ENCODE measurements at places on chromosomes 16 and 17.

- no peak for DNase-seq
Measured at GRCh38 chr17:1724869-1725641, 551 bp downstream of the WDR81 start.

DNA sequence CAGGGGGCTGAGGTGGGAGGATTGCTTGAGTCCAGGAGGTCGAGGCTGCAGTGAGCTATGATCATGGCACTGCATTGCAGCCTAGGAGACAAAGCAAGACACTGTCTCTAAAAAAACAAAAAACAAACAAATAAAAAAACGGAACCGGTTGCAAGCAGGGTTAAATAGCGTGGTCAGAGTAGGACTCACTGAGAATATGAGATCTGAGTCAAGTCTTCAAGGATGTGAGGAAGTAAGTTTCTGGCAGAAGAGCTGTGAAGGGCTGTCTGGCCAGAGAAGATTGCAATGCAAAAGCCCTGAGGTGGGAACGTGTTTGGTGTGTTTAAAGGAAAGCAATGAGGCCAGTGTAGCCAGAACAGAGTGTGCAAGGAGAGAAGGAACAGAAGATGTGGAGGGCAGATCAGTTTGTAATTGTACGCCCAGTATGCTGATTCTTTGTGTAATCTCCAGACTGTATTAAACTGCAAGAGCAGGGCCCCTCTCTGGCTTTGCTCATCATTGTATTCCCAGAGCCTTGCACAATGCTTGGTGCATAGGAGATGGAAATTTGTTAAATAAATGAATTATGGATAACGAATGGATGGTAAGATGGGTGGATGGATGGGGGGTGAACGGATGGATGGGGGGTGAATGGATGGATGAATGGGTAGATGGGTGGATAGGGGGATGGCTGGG is 6.3 kb downstream of the G6PC1 start:
- DNase-seq, result no peak

- no peak for DNase-seq
Measured at GRCh38 chr16:69508033-69508755, 57.6 kb upstream of the NFAT5 start.

GRCh38 chr17:55421179-55421934 is at the start of gene MMD:
MMD (minus strand) TSS chr17:55421835; CDS start chr17:55421695, 140 bp downstream.
- DNase-seq, result peak; percentile 40

GRCh38 chr17:4536259-4536741 is 18.9 kb downstream of the MYBBP1A start:
- DNase-seq, result no peak

- no peak for DNase-seq
Measured at GRCh38 chr17:41338961-41339485, 11.6 kb downstream of the KRT33A start.

GRCh38 chr16:53741546-53741945 is 37.6 kb downstream of the FTO start:
- DNase-seq, result no peak

GRCh38 chr16:75089486-75090202 is 26.9 kb downstream of the LDHD start:
- no peak for DNase-seq

DNA sequence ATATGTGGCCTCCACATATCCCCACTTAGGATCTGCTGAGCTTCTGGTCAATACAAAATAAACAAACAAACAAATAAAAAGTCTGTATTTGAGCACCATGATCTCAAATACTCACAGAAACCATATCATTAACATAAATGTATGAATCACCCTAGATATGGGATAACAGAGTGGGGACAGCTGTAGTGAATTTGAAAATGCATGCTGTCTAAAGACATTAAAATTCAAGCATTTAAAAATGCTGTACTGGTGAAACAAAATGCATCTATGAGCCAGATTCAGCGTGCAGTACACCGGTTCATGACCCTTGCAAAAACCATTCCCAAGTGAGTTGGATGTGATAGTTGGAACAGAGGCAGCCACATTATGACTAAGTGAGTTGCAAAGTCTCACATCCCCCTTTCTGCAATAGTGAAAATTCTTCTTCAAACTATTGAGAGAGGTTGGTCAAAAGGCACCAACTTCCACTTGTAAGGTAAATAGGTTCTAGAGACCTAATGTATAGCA is 12.3 kb downstream of the GRIN2A start:
- no peak for DNase-seq

GRCh38 chr17:82445542-82445941 is 5.0 kb downstream of the CYBC1 start:
- peak; percentile 28 for DNase-seq

DNA sequence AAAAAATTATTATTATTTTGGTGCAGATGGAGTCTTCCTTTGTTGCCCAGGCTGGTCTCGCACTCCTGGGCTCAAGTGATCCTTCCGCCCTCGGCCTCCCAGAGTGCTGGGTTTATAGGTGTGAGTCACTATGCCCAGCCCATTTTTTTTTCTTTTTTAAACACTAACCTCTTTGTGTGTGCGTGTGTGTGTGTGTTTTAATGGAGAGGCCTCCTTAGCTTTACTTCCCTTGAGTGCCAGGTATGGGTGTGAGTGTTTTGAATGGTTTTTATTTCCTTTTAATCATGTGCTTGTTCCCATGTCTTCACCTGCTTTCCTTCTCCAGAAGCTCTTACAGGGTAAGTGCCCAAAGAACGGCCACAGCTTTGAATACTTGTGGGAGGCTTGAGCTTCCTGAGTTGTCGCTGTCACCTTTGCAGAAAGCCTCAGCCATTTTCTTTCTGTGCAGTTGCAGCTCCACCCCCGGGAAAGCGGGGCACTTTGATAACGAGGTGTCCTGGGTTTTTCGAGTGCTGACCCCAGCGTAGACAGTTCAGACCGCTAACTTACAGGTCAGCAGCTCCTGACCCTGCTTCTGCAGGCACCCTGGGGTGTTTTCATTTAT is 22.6 kb downstream of the AKAP1 start:
- DNase-seq, result no peak

DNA sequence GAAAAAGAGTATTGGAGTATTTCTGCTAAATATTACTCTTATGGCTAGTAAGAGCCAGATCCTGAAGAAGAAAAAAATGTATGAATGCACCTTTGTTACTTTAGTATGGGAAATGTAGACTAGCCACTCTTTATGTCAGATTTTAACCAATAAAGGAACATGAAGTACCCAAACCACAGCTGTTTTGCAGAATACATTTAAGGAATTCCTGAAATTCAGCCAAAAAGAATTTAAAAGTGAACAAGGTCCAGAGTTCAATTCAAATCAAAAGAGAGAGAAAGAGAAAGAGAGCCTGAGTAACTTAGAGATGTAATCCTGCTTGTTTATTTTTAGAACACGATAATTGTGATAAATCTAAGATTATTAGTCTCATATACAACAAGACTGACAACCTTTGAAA is 1.2 kb downstream of the KCNJ16 start:
- no peak for DNase-seq

DNA sequence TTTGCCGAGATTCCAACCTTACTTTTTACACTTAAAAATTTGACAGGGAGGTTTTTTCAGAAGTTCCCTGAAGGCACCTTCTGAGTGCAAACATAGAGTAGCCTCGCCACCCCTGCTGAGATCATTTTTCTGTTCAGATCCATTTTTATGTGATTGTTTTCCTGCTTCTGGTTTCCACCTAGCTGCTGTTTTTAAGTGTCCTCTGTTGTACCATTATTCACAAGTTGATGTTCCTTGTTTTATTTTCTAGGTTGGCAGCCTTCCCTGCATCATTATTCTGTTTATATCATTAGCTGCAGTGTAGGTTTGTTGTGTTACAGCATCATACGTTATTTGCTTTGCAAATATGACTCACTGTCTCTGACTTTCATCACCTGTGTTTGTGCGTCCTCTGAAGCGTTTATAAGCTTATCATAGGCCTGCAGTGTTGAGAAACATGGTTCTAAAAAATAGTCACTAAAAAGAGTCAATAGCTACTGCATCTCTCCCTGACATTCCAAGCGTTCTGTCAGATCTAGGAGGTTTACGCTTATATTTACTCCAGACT is 116.9 kb upstream of the CLEC3A start:
- DNase-seq, result no peak

GRCh38 chr16:67881621-67882161 is 3.0 kb upstream of the NRN1L start:
- no peak for DNase-seq

DNA sequence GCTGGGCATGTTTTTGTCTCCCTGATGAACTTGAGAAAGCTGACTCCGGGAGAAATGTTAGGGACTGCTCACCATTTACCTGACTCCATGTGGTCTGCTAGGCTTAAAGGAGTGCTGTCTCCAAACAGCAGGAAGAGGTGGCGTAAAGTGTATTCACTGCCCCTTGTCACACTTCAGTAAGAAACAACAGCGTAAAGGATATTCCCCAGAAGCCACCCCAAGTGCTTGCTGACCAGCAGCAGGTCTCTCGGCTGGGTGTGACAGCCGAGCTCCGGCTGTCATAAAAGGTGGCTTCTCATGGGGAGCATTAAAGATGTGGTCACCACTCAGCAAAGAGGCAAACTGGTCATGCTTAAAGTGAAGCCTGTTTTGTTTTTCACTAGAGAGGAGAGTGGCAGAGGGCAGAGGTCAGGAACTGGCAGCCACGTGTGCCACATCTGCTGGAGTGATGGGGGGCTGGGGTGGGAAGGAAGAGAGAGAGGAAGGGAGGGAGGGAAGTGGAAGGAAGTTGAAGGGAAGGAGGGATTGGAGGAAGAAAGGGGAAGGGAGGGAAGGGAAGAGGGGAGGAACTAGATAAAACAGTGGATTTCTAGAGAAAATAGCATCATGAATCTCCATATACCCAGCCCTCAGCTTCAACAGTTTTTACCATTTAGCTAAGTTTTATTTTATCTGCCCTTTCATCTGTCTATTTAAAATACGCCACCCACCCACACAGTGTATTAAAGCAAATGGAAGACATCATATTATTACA is 119.3 kb downstream of the CLEC16A start:
- DNase-seq, result no peak

DNA sequence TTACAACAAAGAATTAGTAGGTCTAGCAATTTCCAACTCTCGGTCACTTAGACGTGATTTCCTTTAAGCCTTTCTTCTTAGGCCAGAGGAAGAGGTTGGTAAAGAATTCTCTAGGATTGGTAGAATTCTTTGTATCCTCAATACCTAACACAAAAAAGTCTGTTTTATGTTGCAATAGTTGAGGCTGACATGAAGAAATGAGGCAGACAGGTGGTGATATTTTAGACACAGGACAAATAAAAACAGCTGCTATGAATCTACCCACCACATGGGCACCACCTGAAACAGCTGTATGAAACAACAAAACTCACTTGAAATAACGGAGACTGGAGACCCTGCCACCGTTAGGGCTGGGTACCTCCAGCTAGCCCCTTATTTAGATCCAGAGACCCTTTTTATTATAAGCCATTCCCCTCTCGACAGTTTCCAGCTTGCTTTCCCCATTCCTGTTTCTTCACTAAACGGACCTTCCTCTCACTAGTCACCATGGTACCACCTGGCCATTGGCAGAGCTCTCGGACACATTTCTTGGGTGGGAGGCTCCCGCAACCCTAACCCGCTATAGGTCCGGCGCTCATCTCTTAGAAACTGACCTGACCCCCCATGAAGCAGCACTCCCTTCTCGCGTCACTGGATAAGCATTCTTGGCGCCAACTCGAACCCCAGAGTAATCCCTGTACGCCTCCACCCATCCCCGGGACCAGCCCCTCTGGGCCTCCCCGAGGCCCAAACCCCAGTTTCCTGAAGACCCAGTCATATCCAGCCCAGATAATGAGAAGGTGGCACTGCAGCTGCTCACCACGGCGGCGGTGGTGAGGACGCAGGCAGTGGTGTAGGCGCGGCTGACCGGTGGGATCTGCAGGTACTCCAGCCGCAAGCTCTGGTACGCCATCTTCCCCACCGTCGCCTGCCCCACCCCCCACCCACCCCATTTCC is at the start of gene DERL2:
Gene DERL2, minus strand, starts transcription at position 909 of the 936 bp plus-strand sequence. Its CDS starts 17 bp downstream, at position 892.
- no peak for DNase-seq

DNA sequence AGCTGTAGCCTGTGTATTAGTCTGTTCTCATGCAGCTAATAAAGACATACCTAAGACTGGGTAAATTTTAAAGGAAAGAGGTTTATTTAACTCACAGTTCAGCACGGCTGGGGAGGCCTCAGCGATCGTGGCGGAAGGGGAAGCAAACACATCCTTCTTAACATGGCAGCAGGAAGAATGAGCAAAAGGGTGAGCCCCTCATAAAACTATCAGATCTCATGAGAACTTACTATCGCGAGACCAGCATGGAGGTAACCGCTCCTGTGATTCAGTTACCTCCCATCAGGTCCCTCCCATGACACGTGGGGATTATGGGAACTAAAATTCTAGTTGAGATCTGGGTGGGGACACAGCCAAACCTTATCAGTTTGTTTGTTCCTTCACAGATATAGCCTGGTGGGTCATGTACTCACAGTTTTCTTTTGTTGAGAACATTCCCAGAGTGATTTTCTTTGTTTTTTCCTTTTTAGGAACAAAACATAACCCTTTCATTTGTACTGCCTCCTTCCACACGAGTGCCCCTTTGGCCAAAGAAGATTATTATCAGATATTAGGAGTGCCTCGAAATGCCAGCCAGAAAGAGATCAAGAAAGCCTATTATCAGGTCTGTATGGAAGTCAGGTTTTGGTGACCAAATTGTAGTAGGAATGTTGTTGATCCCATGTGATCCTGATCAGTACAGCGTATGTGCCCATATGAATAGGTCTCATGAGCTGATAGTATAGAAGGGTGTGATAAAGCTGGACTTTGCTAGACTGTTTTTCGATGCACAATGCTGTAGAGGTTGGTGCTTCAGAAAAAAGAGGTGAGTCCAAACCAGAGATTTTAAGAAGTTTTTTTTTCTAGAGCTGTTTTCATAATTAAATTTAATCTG is 8.5 kb downstream of the DNAJA3 start:
- no peak for DNase-seq

DNA sequence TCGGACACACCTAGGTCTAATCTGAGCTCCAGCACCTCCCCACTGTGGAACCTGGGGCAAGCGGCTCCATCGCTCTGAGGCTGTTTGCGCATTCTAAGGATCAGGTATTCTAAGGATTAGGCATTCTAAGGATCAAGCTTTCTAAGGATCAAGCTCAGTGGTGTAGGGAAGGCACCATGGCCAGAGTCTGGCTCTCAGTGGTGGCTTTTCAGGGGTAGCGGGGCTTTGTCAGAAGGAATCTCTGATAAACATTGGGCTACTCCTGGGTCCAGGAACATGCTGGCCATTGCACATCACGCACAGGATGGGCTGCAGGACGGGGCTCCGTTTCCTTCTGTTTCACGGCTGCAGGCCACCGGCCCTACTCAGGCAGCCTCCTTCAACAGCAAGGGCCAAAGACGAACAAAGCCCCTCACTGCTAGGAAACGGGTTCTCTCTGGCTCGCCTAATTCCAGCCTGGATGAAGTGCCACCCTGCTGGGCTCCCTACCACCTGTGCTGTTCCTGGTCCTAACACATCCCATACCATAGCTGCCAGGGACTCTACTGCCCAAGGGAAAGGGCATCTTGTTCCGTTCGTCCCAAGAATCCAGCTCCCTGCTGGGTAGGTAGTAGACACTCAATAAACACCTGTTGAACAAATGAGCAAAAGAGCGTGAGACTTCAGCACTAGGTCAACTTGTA is 5.5 kb downstream of the C1QTNF1 start:
- DNase-seq, result no peak
